NCI-H1930 (cell line): ENCODE measurements at places on chromosomes 2 and 18.

- DNase-seq = no peak
These were observed 263.8 kb upstream of the ATP5MC3 start for GRCh38 chr2:175445281-175445680.

GRCh38 chr2:69801745-69802290 lies 27.6 kb upstream of the GMCL1 start:
- DNase-seq = peak; percentile 35

GRCh38 chr18:54388203-54389142 lies 30.8 kb downstream of the C18orf54 start:
- no peak for DNase-seq

GRCh38 chr2:217851191-217852020 lies 151.4 kb downstream of the TNS1 start:
- DNase-seq = no peak

GRCh38 chr2:174568425-174568824 lies 29.2 kb downstream of the WIPF1 start:
- DNase-seq = no peak

- DNase-seq = no peak
These were observed 15.3 kb downstream of the SCN9A start for GRCh38 chr2:166360426-166360825.

DNA sequence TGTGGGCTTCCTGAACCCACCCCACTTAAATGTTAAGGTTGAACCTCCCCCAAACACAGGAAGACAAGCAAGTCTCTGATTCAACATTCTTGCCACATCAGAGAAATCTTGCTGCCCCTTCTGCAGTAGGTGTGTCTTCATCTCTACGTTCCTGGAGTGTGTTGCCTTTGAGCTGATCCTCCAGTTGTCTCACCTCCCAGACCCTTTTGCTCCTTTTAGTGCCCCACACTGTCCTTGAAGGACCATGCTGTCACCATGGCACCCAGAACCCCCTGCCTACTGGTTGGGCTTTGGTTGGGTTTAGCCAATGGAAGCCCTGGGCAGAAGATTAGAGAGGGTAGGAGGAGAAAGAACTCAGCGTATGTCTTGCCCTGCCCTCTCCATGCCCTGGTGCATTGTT lies 10.7 kb downstream of the CAB39 start:
- DNase-seq = no peak

GRCh38 chr2:160484859-160485520 lies 8.6 kb downstream of the RBMS1 start:
- DNase-seq = no peak

DNA sequence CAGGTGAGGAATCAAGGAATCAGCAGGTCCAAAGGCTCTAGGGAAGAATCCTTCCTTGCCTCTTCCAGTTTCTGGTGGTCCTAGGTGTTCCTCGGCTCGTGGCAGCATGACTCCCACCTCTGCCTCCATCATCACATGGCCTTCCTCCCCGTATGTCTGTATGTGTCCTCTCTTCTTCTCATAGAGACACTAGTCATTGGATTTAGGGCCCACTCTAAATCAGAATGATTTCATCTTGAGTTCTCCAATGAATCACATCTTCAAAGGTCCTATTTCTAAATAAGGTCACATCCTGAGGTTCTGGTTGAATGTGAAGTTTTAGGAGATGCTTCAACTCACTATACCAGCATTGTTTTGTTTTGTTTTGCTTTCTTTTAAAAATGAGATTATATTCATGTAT lies 11.1 kb upstream of the AGFG1 start:
- no peak for DNase-seq

GRCh38 chr2:9547262-9547991 lies 8.2 kb downstream of the ADAM17 start:
- no peak for DNase-seq
